NCI-H2107 (cell line): ENCODE measurements at places on chromosomes 3 and 15.

DNA sequence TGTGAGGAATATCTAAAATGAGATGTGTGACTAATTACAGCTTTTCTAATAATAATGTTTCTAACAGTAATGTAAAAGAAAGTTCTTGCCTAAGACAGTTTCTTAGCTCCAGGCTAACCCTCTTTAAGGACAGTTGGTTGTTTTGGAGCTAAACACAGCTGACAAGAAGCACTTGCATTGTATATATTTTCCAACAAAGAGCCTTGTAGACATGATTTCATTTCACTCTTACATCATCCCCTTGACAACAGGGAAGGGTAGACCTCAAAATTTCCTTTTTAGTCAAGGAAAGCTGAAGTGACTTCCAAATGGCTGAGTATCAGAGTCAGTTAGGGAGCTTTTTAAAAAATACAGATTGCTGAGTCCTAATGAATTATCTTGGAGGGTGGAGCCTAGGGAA, 4.1 kb downstream of the ARID3B start:
- no peak for DNase-seq

GRCh38 chr3:173396191-173397041, 1.1 kb upstream of the NLGN1 start:
- DNase-seq, result peak; percentile 11

- no peak for DNase-seq
Measured at GRCh38 chr3:124202754-124203153, 210.8 kb upstream of the ROPN1 start.

DNA sequence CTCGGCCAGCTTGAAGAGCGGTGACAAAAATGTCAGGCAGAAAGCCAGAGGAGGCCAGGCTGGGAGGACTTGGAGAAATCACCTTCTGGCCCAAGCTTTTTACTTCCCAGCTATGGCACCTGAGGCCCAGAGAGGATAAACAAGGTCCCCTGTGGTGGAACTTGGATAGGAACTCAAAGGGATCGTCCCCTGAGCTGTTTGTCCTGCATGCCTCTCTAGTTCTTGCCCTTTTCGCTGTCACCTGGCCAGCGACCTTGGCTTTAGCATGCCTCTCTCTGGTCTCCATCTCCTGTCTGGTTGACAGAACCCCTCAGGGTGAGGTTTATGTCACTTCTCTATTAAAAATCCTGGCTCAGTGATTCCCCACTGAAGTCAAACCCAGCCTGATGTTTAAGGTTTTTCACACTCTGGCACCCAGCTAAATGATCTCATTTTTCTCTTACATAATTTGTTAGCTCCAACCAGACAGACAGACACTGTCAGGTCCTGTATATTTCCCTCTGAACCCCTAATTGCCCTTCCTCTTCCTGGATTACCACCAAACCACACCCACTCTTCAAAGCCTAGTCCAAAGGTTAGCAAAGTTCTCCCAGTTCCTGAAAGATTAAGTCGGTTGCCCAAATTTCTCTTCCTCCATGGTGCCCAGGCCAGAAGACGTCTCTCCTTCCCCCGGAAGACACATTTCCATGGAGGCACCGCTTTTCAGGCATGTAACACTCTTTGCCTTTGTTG, 169.1 kb downstream of the FAM43A start:
- no peak for DNase-seq

GRCh38 chr15:24819680-24820079, 135.1 kb upstream of the SNRPN start:
- DNase-seq, result no peak

GRCh38 chr3:113685124-113685523, 11.3 kb downstream of the USF3 start:
- no peak for DNase-seq

DNA sequence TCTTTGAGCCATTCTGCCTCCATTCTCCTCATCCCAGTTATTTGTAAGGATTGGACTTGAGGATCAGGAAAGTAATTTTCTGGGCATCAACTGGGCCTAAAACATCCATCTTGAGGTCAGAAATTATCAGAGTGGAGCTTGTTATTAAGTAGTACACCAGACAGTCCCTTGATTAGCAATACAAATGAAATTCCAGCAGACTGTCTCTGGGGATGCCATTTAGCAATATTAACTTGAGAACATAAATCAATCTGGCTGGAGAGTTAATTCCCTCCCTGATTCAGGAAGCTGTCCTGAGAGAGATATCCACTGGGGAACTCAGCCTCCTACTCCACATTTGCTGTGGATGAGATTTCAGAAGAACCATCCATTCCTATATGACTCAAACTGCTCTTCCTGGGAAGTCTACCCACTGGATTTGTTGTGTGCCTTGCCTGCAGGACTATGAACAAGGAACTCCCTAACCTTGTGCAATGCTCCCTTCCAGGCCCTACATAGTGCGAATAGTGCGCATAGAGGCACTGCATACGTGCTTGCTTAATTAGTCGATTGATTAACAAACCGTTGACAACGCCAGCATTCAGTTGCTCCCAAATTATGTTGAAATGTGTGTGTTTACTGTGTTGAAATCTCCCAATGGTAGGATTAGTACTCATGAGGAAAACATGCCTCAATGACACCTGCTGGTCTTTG, 36.1 kb upstream of the MTMR14 start:
- no peak for DNase-seq

- DNase-seq, result no peak
Measured at GRCh38 chr3:38102444-38102814, 34.5 kb downstream of the ACAA1 start.

- DNase-seq, result no peak
Measured at GRCh38 chr3:194711286-194711685, 25.6 kb downstream of the FAM43A start.

- DNase-seq, result no peak
Measured at GRCh38 chr3:117018655-117019054, 309.1 kb downstream of the TUSC7 start.

DNA sequence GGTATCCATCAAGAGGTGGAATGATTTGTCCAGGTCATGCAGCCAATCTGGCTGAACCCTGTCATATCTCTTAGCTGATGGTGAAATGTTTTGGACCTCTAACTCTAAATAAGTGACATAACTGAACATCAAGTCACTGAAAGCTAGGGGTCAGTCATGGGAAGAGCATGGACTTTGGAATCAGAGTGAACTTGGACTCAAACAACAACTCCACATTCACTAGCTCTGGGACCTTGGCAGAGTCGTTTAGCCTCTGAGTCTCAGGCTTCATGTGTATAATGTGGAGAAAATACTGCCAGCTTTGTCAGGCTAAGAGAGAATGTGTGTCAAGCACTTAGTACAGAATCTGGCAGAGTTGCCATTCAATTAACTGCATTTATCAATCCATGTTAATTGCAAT, 557.8 kb upstream of the CFAP20DC start:
- DNase-seq, result no peak

- DNase-seq, result no peak
Measured at GRCh38 chr3:104781112-104781511, 585.6 kb upstream of the ALCAM start.

GRCh38 chr3:178244733-178245709, 291.2 kb upstream of the KCNMB2 start:
- no peak for DNase-seq

GRCh38 chr3:24641628-24642027, 147.0 kb upstream of the THRB start:
- no peak for DNase-seq

- DNase-seq, result no peak
Measured at GRCh38 chr15:64597477-64597822, 137.1 kb downstream of the ZNF609 start.

GRCh38 chr3:61574854-61575253, 13.5 kb downstream of the PTPRG start:
- DNase-seq, result no peak

DNA sequence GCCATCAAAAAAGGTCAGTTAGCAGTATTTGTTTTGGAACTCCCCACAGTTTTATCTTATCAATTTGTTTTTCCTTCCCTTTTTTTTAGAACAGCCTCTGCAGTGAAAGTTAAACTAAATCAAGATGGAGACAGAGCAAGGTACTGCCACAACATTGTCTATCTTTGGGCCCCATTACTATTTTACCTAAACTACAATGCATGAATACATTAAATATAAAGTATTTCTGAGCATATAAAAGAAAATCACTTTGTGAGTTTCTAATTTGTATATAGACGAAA, 139.5 kb downstream of the MEIS2 start:
- DNase-seq, result no peak

DNA sequence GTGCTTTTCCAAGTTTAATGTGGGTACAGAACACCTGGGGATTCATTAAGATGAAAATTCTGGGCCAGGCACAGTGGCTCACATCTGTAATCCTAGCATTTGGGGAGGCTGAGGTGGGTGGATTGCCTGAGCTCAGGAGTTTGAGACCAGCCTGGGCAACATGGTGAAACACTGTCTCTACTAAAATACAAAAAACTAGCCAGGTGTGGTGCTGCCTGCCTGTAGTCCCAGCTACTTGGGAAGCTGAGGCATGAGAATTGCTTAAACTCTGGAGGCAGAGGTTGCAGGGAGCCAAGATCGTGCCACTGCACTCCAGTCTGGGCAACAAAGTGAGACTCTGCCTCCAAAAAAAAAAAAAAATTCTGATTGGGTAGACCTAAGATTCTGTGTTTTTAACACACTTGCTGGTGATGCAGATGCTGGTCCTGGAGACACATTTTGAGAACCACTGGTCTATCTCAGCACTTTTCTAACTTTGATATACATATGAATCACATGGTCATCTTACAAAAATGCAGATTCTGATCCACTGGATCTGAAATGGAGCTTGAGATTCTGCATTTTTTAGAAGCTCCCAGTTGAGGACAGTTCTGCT, 223.8 kb upstream of the SATB1 start:
- DNase-seq, result no peak

DNA sequence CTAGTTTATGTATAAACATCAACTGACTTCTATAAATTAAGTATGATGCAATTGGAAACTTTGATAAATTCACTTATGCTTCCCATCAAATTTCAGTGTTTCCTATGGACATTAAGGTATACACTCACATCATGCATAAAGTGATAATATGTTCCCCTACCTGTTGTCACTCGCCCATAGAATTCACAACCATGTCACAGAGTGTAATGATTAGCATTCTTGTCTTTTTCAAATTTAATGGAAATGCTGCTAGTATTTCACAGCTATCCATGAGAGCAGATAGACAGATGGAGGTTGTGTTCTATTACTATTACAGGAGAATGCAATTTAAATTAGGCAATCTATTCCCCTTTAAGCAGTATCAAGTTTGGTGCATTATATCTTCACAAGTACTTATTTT, 984 bp downstream of the PLSCR4 start:
- no peak for DNase-seq

DNA sequence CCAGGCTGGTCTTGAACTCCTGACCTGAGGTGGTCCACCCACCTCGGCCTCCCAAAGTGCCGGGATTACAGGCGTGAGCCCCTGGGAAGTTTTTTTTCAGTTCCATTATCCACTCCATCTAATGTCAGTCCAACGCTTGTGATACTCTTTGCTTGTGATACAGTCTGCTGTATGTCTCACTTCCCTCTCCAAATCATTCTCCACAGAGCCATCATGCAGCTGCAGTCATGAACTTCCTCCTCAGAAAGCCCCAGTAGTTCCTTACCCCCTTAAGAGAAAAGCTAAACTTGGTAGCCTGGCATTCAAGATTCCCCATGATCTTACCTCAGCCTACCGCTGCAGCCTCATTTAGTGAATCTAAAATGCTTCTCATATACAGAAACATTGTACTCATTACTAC, 2.3 kb downstream of the ARPC4 start:
- DNase-seq, result no peak

DNA sequence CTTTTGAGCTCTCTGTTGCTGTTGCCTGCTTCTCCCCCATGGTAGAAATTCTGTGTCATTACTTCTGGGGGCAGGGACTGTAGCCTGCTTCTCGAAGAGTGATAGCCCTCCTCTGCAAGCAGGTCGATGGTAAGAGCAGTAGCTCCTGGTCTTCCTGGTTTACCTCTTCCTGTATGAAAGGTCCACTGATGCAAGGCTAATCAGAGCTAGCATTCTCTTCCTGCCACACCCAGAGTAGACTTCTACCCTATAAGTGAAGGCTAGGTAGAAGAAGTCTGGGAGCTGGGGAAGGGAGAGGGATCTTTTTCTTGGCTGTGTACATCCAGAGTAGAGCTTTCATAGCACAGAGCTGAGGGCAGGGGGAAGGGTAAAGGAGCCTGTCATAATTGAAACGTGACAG, 357.0 kb downstream of the SQOR start:
- no peak for DNase-seq

DNA sequence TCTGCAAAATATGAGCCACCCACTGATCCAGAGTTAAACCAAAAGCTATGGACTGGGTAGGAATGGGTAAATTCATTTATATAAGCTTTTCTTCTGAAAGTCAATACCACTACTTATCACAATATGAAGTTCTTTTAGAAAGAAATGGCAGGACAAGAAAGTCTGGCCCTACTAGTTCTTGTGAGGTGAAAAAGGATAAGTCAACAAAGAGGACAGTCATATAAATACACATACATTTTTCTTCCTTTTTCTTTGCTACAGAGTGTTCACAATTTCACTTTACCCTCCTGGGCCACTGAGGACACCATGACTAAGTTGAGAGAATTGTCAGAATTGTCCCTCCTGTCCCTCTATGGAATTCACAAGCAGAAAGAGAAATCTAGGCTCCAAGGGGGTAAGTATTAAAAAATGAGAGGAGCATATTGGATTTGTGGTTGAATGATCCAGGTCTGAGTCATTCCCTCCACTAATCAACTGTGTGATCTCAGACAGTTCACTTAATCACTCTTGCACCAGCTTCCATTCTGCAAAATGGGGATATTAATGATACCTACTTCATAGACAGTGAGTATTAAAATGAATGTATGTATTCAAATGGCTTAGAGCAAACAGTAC, 27.6 kb downstream of the ACP3 start:
- DNase-seq, result no peak

DNA sequence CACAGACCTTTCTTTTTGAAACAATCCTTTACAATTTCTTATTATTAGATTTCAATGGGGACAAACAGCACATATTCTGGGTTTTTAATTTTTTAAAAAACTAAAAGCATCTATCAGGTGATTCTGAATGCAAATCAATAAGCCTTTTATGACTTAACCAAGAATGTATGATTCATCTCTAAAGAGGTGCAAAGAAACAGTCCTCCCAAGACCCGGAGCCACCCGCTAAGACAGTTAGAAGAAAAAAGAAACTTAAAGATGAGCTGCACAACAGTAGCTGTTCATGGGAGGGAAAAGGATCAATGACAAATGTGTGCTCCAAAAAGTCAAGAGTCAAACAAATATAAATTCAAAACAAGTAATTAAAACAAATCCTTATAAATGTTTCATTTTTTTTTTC, 319.5 kb downstream of the THSD4 start:
- DNase-seq, result no peak

DNA sequence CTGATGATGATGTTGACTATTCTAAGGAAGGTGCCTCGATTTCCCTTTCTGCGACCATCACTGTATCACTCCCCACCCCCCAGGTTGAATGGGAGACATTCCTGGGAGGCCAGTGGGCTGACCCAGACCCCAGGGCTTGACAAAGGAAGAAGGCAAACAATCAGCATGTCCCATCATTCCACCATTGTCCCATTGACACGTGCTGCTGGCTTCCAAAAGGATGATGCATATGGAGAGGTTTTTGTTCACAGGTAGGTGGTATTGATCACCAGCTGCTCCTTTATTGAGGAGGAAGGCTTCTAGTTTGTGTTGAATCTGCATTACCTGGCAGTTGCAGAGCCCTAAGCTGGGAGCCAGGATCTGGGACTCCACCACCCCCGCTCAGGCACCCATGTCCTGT, 30.4 kb downstream of the RASGRF1 start:
- no peak for DNase-seq
